PC-9 (cell line): ENCODE measurements at places on chromosomes 16 and 17.

DNA sequence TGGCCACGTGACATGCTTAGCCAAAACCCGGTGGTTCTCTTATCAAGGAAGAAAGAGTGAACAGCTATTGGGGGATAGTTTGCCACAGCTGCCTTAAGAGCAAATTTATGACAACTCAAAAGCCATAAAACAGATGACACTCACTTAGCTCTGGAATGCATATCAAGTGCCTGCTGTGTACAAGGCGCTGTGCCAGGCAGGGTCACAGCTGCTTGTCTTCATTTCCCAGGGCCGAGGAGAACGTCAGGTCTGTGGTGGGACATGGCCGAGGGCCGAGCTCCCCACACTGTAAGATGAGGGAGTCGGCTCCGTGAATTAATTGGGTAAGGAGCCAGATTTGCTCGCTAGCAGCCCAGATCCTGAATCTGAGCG, 14.0 kb downstream of the EEF2K start:
- no peak for DNase-seq

GRCh38 chr17:76182016-76182764, 41.1 kb upstream of the FOXJ1 start:
- peak; percentile 85 for DNase-seq

GRCh38 chr16:19515757-19516156, 6.1 kb downstream of the GDE1 start:
- no peak for DNase-seq

GRCh38 chr17:74369221-74369620, 1.9 kb downstream of the GPR142 start:
- no peak for DNase-seq

GRCh38 chr17:12250973-12251372, 230.3 kb downstream of the MAP2K4 start:
- no peak for DNase-seq

- no peak for DNase-seq
These were observed 22.3 kb downstream of the ERN1 start for GRCh38 chr17:64107500-64108236.

DNA sequence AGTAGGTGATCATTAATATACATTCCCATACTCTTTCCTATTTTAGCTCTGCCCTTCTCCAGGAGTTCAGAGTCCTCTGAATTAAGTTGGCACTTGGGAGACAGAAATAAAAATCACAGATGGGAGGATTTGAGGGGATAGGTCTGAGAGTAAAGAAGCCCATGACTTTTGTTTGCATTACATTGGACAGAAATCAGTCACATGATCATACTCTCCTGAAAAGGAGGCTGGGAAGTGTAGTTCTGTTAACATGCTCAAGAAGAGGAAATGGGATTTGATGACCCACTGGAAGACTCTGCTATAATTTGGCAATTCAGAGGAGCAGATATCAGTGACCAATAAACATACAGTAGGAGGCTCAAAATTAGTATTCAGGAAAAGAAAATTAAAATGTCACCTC, 674.9 kb upstream of the C16orf82 start:
- DNase-seq: no peak

DNA sequence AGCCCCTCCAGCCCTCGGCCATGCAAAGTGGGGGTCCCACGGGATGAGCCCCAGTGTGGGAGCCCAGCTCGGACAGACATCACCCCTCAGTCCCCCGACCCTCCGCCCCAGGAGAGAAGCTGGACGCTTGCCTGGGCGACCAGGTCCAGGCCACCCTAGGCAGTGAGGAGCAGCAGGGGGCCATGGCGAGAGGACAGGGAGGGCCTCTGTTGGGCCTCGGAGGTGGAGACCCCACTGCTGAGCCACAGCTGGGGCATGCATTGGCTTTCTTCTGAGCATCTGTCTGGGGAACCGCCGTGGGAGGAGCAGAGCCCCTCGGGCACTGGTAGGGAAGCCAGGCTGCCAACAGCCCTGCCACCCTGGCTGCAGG, 13.0 kb downstream of the ACTG1 start:
- no peak for DNase-seq

DNA sequence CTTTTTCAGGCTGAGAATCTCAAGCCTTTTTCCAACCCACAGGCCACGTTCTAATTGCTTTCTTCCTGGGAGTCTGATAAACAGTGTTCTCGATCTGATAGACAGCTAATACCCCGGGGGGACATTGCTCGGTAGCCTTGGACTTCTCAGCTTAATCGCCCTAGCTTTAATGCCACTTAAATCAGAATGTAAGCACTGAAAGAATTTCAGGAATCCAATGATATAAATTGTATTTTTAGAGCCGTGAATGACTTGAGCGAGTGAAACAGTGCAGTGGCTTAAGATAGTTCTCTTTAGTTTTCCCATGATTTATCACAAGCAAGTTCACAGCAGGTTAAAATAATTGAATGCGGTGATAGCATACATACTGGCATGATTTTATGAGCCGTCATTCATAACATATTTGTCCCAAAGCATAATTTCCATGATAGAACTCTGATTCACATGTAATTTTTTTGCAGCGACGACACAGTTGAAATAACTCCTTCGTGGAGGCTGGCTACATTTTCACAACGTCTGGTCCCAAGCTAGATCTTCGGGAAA, 116.1 kb upstream of the MYOCD start:
- no peak for DNase-seq

- no peak for DNase-seq
These were observed 64.3 kb downstream of the CENPV start for GRCh38 chr17:16288860-16289571.

DNA sequence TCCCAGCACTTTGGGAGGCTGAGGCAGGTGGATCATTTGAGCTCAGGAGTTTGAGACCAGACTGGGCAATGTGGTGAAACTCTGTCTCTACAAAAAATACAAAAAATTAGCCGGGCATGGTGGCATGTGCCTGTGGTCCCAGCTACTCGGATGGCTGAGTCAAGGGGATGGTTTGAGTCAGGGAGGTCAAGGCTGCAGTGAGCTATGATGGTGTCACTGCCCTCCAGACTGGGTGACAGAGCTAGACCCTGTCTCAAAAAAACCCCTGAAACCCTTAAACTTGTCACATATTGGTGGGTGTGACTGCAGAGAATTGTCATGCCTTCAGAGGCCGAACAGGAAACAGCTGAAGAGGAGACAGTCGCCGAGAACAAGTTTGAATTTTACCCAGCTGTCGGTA, 13.4 kb downstream of the RPTOR start:
- DNase-seq: no peak

- no peak for DNase-seq
These were observed 4.4 kb downstream of the ZNF48 start for GRCh38 chr16:30399435-30400186.

DNA sequence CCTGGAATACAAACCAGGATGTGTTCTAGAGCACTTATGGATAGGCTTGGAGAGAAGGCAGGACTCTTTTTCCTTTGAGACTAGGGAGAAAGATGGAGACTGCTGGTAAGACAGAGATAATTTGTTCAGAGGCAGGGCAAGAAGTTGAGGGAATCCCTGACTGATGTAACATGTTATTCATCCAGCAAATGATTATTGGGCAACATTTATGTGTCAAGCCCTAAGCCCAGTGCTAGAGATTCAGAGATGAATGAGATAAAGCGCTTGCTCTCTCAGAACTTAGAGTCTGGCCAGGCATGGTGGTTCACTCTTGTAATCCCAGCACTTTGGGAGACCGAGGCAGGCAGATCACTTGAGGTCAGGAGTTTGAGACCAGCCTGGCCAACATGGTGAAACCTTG, 47.8 kb upstream of the NUFIP2 start:
- no peak for DNase-seq

DNA sequence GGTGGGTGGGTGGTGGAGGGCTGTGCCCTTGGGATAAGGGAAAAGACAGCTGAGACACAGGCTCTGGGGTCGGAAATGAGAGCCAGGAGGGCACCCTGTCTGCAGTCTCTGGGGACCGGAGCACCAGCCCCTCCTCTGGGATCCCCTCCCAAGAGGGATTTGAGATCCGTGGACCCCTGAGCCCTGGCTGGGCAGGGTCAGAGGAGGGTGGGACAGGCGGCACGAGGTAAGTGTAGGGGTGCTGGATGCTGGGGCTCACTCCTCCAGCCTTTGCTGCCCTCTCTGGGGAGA, 425 bp downstream of the SGSH start:
- DNase-seq: no peak

GRCh38 chr16:89346869-89347268, 129.4 kb downstream of the ZNF778 start:
- no peak for DNase-seq

DNA sequence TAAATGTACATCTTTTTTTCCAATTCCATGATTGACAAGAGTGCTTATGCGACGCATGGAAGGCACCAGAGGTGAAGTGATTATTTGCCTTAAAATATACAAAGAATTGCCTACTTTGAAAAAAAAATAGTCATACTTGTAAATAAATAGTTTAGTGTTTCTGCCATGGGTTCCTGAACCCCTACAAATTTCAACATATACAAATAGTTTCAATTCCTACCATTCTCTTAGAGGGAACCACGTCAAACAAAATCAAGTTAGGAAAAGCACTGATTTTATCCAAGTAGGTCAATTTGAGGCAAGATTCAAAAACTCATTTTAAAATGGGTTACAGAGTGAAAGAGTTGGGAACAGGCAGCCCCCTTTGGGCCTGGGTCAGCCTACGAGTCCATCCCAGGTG, 11.7 kb downstream of the CMTM3 start:
- no peak for DNase-seq

DNA sequence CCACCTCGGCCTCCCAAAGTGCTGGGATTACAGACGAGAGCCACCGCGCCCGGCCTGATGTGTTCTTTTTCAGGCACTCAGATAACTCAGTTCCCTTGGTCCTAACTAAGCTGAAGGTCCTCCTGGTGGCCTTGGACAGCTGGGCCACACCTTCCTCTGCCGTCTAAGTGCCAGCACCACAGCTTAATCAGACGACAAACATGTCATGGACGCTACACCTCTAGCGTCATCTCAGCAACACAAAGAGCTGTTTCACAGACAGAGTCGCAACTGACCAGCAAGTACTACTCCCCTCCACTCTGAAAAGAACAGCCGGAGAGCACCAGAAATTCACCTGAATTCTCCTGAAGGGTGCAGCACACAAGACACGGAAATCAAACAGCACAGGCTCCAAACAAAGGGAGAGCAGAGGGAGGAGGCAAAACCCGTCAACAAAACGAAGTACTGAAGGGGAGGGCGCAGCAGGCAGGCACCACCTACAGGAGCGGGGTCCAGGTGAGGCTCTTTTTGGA, 4.4 kb downstream of the TRAP1 start:
- no peak for DNase-seq

- DNase-seq: peak; percentile 49
These were observed 6.2 kb upstream of the EVI2A start for GRCh38 chr17:31327534-31328159.

DNA sequence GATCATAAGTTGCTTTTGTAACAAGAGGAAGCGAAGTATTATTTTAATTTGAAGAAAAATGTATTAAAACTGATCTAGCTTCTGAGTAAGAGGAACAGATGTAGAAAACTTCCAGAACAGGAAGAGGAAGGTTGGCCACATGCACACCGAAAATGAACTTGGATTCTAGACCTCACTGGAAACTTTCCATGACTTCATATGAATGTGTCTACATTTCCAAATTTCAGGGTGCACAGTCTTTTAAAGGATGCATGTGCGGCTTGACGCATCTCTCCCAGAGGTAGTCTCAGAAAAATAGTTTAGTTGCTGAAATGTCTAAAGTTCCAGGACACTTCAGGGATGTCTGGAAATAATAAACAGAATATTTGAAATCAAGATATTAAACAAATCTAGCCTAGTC, 275.1 kb upstream of the MYOCD start:
- no peak for DNase-seq

GRCh38 chr17:43988301-43988700, 16.1 kb upstream of the NAGS start:
- DNase-seq: no peak

GRCh38 chr17:34979650-34980352, 511 bp upstream of the LIG3 start:
- DNase-seq: no peak

- DNase-seq: no peak
These were observed 5.9 kb downstream of the UQCRC2 start for GRCh38 chr16:21959050-21959449.

DNA sequence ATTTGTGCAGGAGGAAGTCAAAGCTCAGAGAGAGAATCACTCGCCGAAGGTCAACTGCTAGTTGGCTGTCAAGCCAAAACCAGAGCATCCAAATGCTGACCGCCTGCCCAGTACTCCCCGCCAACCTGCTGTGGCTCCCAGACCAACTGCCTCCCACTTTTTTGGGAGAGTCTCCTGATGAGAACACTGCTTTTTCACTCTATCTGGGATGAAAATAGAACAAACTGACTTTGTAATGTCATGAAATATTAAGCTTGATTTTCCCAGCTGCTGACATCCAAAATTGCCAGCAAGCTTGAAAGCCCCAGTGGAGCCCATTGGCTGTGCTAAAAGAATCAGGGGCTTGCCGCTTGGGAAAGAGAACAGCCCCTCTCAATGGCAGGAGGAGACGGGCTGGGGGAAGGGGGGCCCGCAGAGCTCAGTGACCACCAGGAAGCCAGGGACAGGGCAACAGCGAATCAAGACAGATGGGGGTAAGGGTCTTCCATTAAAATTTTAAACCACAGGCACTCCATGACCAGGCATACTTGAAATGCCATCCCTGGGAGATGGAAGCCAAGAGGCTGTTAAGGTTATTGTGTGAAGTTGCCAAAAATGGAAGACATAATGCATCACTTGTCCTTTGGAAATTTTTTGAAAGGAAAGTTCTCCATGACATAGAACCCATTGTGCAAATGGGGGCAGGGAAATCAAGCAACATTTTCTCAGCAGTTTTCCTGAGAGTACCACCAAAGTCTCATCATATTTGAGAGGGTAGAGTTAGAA, 125.7 kb upstream of the CDH5 start:
- DNase-seq: no peak
